ENCODE measurements at places on chromosomes 1 and 21.

DNA sequence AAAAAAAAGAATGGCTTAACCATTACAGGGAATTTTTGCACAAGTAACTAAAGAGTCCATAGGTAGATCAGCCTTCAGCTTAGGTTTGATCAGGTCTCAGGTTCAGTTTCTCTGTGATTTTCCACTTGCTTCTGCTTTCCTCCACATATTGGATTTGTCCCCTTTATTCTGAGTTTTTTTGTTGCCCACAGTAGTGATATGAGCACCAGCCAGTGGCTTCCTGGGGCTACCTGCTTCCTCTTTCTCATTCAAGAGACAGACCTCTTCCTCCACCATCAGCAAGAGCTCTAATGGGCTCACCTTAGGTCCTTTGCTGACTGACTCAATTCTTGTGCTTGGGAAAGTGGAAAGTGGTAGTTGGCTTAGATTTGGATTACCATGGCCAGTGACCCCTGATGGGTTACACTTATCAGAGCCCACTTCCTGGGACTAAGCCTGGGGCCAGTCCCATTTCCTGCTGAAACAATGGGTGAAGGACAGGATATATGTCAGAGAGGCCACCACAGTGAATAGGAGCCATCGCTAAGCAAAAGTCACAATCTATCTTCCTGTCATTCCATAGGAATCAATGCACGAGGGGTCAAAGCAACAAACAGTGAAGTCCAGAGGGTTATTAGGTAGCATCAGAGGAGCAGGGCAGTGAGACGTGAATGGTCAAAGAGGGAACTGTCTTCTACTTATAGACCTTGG, 12.8 kb upstream of the PLA2G2E start:
- DNase-seq, result no peak

DNA sequence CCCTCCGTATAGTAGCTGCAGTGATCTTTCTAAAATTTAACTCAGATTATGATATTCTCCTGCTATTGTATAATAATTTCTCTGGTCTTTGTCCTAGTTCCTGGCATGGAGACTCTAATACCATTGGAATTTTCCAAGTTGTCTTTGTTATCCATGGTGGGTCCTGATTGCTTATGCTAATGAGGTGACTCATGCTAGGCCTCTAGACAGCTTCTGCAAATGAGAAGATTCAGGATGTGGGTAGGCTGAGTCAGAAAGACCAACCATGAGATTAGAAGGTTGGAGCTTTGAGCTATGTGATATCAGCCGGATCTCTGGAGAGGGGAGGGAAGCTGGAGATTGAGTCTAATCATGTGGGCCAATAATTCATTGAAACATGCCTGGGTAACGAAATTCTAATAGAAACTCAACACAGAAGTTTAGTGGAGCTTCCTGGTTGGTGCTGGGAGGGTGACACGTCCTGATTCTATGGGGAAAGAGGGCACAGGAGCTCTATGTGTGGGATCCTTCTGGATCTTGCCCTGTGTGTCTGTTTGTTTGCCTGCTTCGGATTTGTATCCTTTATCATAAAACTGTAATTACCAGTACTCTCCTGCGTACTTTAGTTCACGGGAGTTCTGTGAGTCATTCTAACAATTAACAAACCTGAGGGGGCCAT, 73.2 kb upstream of the CNIH3 start:
- DNase-seq, result no peak

DNA sequence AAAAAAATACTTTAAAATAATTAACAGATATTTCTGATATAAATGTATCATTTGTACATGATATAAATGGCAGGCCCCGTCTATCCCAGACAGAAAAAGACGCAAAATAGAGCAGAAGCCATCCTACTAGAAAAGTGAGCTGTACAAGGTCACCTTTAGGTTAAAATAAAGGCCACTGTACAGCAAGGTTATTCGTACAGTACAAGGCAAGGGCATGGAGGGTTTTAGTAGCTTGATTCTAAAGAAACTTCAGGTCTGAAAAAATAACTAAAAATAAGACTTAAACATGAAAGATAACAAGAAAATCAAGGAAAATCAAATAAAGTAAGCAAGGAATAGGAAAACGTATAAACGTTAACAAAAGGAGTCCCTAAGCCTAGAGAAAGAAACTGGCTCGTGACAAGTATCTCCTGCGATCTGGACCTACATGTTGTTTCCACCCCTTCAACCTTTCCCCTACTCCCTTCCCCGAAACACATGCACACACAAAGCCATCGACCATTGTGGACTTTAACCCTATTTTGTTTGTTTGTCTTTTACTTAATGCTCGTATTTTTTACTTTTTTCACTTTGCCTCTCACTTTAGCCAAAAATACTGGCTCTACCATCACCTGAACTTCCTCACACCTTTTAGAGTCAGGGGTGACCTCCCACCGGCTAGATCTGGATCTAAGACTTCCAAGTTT, 26.5 kb upstream of the SLC30A10 start:
- no peak for DNase-seq

GRCh38 chr1:18121072-18121820, 13.6 kb downstream of the IGSF21 start:
- DNase-seq, result no peak

GRCh38 chr1:244837597-244838258, 2.3 kb downstream of the COX20 start:
- DNase-seq, result no peak

GRCh38 chr1:211874521-211875347, 44.2 kb upstream of the LPGAT1 start:
- DNase-seq, result no peak

DNA sequence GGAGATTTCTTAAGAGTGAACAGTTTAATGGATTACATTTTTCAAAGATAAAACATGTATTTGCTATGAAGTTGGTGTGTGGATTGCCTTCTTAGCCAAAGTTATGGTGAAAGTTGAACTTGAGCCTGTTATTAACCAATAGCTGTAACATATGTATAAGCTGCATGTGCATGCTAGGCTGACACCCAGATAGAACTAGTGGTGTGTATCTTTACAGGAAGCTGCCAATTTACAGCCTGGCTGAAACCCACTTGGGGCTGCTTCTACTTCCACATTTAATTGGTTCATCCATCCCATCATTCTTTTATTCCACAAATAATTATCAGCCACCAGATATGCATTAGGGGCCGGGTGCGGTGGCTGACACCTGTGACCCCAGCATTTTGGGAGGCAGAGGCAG, 3.3 kb downstream of the PLA2G5 start:
- no peak for DNase-seq

- DNase-seq, result no peak
Measured at GRCh38 chr1:3470650-3471355, 16.3 kb downstream of the ARHGEF16 start.

- DNase-seq, result no peak
Measured at GRCh38 chr1:24695202-24695974, 49.9 kb upstream of the CLIC4 start.

DNA sequence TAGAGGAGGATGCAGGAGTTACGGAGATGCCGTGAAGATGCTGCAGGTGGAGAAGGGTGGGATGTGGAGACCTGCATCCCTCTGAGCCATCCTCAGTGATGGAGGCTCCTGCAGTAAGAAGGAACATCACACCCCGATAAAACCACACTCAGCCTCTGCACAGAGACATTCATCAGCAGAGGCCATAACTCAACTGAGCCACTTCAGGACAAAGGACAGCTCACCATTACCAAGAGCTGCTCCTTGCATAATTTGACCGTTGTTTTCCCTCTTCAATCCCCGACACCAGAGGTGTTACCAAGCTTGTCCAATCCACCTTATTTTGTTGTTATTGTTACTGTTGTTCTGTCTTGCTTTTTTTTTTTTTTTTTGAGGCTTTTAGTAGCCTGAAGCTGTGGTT, 543.9 kb downstream of the AJAP1 start:
- DNase-seq, result no peak

DNA sequence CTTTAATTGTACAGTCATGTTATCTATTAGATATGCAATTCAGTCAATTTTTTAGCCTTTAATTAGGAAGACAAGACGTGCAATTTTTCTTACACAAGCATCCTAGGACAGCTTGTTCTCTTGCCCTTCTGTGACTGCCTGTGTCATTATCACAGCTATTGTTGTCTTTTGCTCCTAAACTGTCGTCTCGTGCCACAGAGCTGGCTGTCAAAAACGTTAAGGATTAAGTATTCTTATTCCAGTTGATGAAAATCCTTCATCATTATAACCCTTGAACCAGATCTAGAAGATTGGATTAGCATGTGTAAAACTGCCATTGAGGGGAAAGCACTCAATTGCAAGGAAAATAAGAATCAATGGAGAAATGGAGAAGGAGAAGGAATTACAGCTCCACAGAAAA, 43.8 kb upstream of the AIM2 start:
- no peak for DNase-seq

- no peak for DNase-seq
Measured at GRCh38 chr1:18452550-18452949, 28.2 kb upstream of the KLHDC7A start.

GRCh38 chr1:202205523-202206190, 12.1 kb downstream of the LGR6 start:
- DNase-seq, result no peak

DNA sequence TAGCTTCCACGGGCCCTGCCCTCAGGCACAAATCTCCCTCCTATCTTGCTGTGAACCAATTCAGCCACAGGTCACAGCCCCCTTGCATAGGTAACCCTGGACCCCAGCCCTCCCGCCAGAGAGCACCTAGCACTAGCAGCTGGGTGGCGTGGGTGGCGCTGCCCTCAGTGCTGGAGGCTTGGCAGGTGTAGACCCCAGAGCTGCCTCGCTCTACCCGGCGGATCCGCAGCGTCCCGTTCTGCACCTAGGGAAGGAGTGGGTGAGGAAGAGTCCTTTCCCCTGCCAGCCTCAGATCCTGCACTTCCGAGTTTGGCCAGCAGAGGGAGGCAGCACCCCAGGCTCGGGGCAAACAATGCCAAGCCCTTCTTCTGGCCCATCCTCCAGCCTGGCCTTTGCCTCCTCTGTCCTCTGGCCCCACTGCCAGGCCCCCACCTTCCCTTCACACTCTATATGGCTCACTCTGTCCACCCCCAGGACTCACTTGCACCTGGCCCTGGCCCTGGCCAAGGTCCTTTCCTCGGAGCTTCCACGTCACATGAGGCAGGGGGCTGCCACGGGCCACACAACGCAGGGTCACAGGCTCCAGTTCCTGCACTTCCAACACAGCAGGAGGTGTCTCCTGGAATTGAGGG, 9.0 kb downstream of the IGSF9 start:
- no peak for DNase-seq

GRCh38 chr1:244435562-244436205, 16.0 kb downstream of the ADSS2 start:
- DNase-seq, result no peak

- no peak for DNase-seq
Measured at GRCh38 chr21:16078382-16078781, 348.6 kb downstream of the USP25 start.

GRCh38 chr1:3002349-3003038, 18.8 kb upstream of the ACTRT2 start:
- no peak for DNase-seq

- no peak for DNase-seq
Measured at GRCh38 chr1:110383251-110383990, 7.4 kb downstream of the SLC16A4 start.

- DNase-seq, result no peak
Measured at GRCh38 chr1:245807306-245807705, 652.5 kb downstream of the KIF26B start.

DNA sequence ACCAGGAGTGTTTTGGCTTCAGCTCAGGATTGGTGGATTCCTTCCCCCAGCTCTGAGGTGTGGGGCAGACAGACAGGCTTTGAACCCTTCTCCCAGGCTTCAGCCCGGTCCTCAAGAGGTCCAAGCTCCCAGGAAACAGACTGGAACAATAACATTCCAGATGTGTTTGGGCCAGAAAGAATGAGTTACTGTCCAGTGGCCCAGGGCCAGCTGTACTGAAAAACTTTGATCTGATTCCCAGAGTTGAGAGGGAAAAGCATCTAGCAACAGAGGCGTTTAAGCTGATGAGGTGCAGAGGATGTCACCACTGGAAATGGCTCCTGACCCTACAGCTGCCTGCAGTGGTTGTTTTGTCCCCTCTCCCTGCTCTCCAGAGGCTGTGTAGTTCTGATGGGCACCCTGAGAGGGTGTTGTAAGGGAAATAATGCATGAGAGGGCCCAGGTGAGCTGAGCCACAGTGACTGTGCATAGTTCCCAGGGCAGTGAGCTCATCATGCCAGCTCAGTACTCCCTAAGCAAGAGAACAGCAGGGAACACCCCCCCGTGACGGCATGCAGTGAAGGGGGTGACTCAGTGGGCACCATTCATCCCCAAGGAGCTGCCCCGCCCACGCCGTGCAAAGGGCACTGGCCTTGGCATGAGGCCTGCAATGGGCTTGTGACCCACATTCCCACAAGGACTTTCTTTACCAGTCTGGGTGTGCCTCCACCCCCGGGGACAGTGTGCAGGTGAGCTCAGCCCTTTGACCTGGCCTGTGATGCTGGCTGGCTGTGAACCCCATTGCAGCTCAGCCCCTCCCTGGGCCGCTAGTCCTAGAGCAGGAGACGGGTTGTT, 13.8 kb upstream of the SFN start:
- no peak for DNase-seq

GRCh38 chr1:231369282-231369681, 31.2 kb downstream of the SPRTN start:
- DNase-seq, result no peak

GRCh38 chr1:39113109-39113743, 87.1 kb downstream of the NDUFS5 start:
- DNase-seq, result no peak

Measured in esophagus squamous epithelium (tissue), 5 donors.